ENCODE measurements at places on chromosomes 2 and 18.

GRCh38 chr2:187117483-187117882 is 268.5 kb upstream of the ZSWIM2 start:
- DNase-seq: no peak

DNA sequence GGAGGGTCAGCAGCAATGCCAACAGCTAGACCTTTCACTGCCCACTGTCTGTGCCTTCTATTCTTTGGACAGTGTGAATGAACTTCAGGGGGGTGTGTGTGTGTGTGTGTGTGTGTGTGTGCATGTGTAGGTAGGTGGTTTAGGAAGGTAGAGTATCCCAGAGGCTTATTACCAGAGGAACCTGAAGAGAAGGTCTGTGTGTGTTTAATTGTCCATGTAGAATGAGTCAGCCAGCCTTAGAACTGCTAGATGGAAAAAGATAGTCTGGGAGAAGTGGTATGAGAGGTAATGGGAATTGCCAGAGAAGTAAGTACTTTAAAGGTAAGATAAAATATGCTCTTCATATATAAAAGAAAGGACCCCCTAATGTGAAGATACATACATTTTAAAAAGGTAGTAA is 522.2 kb downstream of the PIK3C3 start:
- DNase-seq: no peak

DNA sequence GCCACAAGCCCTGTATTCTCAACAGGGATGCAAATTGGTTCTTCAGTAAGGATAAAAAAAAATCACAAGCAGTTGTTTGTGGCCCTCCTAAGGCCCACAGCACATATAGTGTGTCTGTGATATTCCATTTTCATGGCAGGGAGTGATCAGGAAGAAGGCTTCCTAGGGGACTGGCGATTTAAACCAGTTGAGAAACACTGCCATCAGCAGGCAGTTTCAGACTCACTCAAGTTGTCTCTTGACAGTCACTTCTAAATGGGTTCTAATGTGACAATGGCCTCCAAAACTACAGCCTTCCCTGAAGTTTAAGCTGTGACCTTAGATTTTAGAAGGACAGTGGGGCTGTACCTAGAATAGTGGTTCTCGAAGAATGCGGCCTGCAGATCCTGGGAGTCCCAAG is 6.0 kb downstream of the CIAO1 start:
- DNase-seq: no peak

GRCh38 chr2:71048096-71048495 is 20.4 kb upstream of the NAGK start:
- no peak for DNase-seq

DNA sequence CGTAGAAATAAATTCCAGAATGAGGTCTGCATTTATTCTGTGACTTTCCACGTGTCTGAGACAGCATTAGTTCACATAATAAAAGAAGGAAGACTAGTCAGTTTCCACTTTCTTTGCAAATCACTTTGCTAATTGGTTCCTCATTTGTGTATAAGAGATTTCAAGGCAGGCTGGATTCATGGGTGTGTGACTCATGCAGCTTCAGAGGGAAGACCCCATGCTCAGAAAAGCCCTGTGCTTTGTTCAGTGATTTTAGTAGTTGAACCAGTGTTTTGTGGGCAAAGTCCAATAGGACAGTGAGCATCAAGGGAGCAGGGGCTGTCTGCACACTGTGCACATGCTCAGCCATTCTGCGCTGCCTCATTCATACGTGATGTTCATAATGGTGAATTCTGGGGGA is 297.8 kb downstream of the DLGAP1 start:
- no peak for DNase-seq

DNA sequence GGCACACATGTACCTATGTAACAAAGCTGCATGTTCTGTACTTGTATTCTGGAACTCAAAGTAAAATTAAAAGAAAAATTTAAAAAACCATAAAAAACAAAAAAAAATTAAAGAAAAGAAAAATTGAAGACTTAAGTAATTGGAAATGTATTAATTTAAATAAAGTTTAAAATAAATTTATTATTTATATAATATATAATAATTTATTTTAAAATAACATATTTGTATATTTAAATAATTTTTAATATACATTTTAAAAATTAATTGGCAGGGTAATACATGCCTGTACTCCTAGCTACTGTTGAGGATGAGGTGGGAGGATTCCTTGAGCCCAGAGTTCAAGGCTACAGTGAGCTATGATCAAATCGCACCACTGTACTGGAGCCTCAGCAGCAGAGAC is 1830.6 kb upstream of the CELF4 start:
- no peak for DNase-seq

- no peak for DNase-seq
These were observed 36.8 kb upstream of the WIPF1 start for GRCh38 chr2:174634130-174635014.

DNA sequence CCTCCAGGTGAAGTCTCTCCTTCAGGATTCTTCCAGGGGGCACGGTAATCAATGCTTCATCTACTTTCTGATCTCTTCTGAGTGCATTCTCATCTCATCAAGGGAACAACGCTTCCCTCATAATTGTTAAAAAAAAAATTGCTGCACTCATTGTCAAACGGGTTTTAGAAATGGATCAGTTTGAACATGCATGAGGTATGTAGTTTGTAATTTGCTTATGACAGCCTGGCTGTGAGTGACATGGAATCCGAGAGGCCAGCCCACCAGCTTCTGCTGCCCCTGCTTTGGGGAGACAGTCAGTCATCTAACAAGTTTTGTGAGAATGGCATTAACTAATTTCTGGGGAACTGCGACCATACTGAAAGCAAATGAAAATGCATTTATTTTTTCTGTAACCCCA is 791.9 kb upstream of the SOX11 start:
- no peak for DNase-seq

DNA sequence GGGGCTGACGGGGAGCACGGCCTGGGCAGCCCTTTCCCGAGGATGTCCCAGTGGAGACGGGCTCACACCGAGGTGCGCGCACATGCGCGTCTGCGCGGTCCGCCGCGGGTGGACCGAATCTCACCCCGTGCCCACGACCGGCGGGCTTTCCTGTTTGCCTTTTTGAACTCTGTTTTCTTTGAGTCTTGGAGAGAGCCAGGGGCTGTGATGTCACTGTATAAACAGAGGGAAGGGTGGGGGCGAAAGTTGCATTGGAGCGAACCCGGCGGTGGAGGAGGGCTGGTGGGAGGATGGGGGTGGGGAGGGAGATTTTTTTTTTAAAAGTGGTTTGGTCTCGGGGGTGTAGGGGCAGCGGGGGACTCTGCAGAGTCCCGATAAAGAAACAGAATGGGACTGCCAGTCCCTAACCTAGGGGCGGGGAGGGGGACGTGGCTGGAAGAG is 141.2 kb upstream of the CTAGE1 start:
- DNase-seq: no peak

DNA sequence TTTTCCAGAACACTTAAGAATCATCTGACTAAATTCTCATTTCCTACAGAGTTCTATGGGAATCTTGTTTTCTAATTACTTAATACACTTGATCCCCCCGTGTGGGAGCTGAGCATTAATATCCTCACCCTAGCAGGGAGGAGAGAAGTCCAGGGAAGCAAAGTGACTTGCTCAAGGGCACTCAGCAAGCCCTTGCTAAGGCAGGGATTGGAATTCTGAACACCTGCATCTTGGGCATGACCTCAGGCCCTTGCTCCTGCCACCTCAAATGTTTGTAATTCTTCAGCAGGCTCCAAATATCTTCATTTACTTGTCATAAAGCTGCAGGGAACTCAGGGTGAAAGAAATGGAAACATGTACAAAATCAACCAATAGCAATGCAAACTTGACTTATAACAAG is 162.4 kb downstream of the GPD2 start:
- DNase-seq: no peak

GRCh38 chr2:76280686-76281085 is 570.0 kb upstream of the GCFC2 start:
- DNase-seq: no peak

GRCh38 chr2:10720947-10721395 is 459 bp upstream of the ATP6V1C2 start:
- no peak for DNase-seq

GRCh38 chr2:212364112-212364985 is 174.3 kb downstream of the ERBB4 start:
- DNase-seq: peak; percentile 74

DNA sequence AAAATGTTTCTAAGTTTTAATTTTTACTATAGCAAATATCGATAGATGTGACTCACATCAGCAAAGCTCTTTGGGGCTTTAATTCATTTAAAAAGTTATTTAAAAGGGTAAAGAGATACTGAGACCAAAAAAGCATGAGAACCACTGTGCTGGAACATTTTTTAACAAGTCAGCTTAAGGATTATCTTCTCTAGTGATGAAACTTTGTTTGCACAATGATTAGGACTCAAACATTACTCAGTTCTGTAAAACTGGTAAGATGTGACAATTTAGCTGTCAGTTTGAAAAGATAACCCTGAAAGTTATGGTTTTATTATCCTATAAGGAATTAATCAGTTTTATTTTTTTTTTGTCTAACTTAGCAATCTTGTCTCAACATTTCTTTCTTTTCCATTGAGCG is 301.4 kb downstream of the TSN start:
- DNase-seq: no peak

GRCh38 chr2:207991944-207992343 is 33.4 kb downstream of the PLEKHM3 start:
- no peak for DNase-seq

DNA sequence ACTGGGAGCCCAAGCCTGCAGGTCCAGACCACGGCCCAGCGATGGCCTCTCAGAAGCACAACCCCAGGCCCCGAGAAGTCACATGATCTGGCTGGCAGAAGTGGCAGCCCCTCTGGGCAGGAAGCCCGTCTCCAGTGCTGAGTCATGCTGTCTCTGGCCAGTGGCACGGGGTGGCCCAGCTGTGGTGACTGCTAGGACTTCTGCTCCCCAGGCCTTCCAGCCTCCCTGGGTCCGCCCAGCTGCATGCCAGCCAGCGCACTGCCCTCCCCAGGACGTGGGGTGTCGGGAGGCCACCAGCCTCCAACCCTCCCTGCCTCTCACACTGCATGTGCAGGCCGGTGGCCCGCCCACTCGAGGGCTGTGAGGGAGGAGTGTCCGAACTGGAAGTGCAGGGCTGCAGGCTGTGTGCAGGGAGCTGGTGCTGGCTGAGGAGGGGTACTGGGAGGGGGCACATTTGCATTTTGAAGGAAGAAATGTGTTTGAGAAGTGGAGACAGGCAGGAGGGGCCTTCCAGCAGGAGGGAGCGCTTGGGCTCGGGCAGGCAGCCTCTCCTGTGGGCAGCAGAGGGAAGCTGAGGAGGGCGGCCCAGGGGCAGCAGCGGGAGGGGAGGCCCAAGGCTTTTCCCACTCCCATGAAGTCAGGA is 17.0 kb upstream of the HPCAL1 start:
- DNase-seq: peak; percentile 72

DNA sequence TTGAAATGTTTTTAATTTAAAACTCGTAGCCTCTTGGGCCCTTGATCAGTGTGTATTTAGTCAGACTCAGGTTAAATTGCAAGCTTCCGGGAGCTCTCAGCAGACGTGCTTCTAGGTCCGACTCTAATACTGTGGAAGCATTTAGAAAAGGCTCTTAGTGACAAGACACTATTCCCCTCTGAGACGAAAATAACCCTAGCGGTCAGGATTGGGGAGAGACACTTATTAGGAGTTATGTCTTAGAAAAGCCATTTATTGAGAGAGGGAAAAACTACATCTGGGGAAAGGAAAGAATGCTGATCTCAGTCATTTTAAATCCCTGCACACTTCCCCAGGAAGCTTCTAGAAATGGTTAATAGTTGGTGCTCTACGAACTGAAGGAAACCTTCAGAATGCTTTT is 110.5 kb upstream of the NCK2 start:
- DNase-seq: no peak

DNA sequence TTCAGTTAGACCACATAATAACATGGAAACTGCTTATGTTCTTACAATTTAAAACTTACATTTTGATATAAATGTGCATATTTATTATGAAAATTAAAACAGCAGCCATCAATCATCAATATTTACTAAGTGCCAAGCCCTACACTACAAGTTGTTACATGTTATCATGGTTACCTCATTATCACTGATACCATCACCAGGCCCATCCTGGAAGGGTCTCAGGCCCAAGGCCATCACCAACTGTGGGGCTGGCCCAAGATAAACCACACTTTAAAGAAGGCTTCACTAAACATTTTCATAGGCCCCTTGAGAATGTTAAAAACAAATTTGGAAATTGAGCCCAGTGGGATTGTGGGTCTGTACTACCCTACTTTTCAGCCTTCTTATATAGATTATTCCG is 6.4 kb downstream of the ITSN2 start:
- no peak for DNase-seq

- DNase-seq: no peak
These were observed 2.4 kb downstream of the SP110 start for GRCh38 chr2:230217424-230217823.

- peak; percentile 53 for DNase-seq
These were observed 96.9 kb upstream of the ZNF397 start for GRCh38 chr18:35143622-35144596.

GRCh38 chr2:31296641-31297287 is 62.8 kb downstream of the EHD3 start:
- DNase-seq: no peak

DNA sequence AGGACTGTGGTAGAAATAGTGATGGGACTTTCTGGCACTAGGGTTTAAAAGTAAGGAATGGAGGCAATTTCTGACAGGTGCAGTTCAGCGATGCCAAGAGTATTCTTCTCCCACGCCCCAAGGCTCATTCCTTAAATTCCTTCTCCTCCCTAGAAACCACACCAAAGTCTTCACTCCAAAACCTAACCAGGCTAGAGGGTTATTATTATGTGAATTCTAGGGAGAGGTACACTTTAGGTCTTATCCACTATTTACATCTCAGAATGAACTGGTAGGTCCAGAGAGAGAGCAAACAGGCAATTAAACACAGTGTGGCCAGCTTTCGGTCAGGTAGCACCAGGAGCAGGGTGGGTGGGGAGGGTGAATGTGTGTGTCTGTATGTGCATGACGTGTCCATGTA is 11.4 kb downstream of the IL1F10 start:
- DNase-seq: no peak

GRCh38 chr2:72028351-72028995 is 119.2 kb downstream of the CYP26B1 start:
- DNase-seq: no peak

- DNase-seq: no peak
These were observed 59.9 kb downstream of the DNER start for GRCh38 chr2:229654437-229654836.

DNA sequence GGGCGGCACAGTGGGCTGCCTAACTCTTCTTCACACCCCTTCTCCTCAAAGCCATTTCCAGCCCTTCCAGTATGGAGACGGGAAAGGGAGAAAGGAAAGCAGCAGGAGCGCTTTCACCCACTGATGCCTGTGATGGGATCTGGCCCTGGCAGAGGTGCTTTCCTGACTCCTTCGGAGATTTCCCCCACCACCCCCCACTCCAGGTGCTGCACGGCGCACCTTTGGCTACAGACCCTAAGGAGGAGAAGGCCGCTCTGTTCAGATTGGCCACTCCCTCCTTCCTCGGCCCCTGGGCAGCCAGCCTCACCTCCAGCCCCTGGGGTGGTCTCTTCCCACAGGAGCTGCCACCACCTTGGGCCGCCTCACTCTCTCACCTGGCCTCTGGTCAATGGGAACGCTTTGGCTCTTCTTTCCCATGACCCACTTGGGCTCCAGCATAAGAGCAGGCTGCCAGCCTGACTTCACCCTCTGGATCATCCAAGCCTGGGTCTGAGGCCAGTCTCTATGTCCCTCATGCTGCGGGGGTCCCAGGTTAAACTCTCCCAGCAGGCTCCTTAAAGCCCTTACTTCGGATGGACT is 18.4 kb upstream of the MAL start:
- no peak for DNase-seq

Measured in NCI-H446 (cell line).